Activated CD4-positive, alpha-beta T cell treated with anti-CD3 and anti-CD28 coated beads, Interleukin-2, amount 10 ng/mL, durations not matched to agents 24 days and 14 days (primary cell): ENCODE measurements at places on chromosomes 6 and 20. TPM values are rescaled to one million over a fixed set of nuclear protein-coding genes. Genes with fewer than 3 reads are reported as not detected.

The LAMA5 gene
- total RNA-seq = 2.0 and 2.1 TPM in 2 replicates

The TMEM200A gene
- 1.3 and 1.6 TPM in 2 replicates for total RNA-seq

The SPATS1 gene
- not detected in 2 replicates for total RNA-seq

The RING1 gene
- total RNA-seq = 44.4 and 47.6 TPM in 2 replicates

The GPR6 gene
- not detected in 2 replicates for total RNA-seq

The RIPPLY2 gene
- not detected in 2 replicates for total RNA-seq

The SLC24A3 gene
- not detected in 2 replicates for total RNA-seq

The CCN5 gene
- not detected in 2 replicates for total RNA-seq

The HUS1B gene
- total RNA-seq = 2.1 and 3.3 TPM in 2 replicates

The PRRT1 gene
- 0.24 and 0.35 TPM in 2 replicates for total RNA-seq

The KCNK17 gene
- not detected in 2 replicates for total RNA-seq

The SNAI1 gene
- 1.6 and 2.3 TPM in 2 replicates for total RNA-seq

The BPIFB4 gene
- total RNA-seq = not detected in 2 replicates

The NRM gene
- 20.2 and 20.5 TPM in 2 replicates for total RNA-seq

The SMLR1 gene
- total RNA-seq = not detected in 2 replicates

The PRICKLE4 gene
- not detected in 2 replicates for total RNA-seq

The FOXO3 gene
- total RNA-seq = 5.9 TPM in 2 replicates

The VSTM2L gene
- total RNA-seq = 0.09 TPM in 1 of 2 replicates, not detected in the other

The GHRH gene
- total RNA-seq = not detected in 2 replicates

The ADAM33 gene
- total RNA-seq = not detected in 2 replicates

The OXT gene
- total RNA-seq = 0.73 TPM in 1 of 2 replicates, not detected in the other

The GUCA1A gene
- not detected in 2 replicates for total RNA-seq

The DEFB124 gene
- total RNA-seq = not detected in 2 replicates

The GPLD1 gene
- total RNA-seq = 0.17 and 0.44 TPM in 2 replicates

The BEND6 gene
- not detected in 2 replicates for total RNA-seq

The JPH2 gene
- total RNA-seq = 0.05 TPM in 1 of 2 replicates, not detected in the other

The SLC4A11 gene
- 1.9 and 2.4 TPM in 2 replicates for total RNA-seq
